ENCODE measurements at places on chromosomes 2 and 18.
A peak's percentile ranks its signal among the peaks of the same experiment; 100 is the strongest.

- no peak for DNase-seq
These were observed 76.2 kb downstream of the FMNL2 start for GRCh38 chr2:152411154-152411553.

- no peak for DNase-seq
These were observed 78.1 kb downstream of the ZNF516 start for GRCh38 chr18:76416911-76417310.

DNA sequence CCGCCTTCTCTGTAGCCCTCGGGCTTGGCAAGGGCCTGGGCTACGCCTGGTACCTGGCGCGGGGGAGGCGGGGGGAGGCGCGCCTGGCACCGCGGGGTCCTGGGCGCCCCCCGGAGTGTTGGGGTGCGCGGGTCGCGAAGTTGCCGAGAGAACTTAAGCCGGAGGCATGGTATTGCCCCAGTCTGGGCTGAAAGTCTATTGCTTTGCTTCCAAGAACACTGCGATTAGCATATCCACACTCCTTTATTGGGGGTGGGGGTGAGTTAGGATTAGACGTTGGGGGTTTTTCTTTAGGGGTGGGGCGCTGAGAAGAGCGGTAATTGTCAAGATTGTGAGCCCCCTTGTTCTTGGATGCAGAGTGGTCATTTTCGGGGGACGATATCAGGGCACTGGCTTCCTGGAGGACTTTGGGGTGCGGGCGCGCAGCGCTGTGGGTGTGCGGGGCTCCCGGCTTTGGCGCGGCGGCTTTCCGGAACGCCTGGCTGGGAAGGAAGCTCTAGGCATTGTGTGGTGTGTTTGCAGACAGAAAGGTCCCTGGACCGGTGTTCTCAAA is 798 bp downstream of the TANC1 start:
- no peak for DNase-seq

DNA sequence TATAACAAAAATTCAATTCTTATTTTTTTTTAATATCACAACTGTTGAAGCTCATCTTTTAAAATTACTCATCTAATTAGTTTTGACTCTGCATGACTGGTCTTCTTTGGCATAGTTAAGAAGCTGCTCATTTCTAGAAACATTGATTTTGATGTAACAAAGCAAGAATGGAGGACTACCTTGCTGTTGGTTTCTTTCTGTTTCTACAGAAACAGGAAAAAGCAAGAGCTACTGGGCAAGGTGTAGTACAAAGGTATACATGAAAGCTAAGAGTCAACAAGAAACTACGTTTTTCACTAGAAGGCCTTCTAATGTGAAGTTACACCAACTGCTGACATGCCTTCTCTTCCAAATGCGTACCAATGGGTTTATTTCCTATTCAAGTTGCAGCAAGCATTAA is 90.6 kb upstream of the SYT4 start:
- DNase-seq: no peak

DNA sequence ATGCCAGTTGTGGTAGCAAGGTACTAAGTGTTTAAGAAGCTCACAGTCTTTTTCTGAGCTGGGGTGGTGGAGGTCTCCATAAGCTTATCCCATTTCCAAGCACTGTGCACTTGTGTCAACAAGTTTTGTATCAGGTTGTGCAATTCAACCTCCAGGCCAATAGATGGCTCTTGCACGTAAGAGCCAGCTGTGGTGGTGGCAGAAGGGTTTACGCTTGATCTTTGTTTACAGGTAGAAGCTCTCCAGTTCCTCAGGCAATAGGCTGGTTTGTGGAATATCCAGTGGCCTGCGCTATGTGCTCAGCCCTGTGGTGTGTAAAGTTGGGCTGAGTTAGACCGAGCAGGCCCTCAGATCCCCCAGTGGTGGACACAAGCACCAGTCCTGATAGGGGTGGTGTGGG is 89.7 kb upstream of the CNTNAP5 start:
- DNase-seq: no peak

- DNase-seq: no peak
These were observed 8.2 kb downstream of the MXD1 start for GRCh38 chr2:69923116-69923515.

- DNase-seq: no peak
These were observed 108.4 kb downstream of the MEP1B start for GRCh38 chr18:32298171-32298667.

DNA sequence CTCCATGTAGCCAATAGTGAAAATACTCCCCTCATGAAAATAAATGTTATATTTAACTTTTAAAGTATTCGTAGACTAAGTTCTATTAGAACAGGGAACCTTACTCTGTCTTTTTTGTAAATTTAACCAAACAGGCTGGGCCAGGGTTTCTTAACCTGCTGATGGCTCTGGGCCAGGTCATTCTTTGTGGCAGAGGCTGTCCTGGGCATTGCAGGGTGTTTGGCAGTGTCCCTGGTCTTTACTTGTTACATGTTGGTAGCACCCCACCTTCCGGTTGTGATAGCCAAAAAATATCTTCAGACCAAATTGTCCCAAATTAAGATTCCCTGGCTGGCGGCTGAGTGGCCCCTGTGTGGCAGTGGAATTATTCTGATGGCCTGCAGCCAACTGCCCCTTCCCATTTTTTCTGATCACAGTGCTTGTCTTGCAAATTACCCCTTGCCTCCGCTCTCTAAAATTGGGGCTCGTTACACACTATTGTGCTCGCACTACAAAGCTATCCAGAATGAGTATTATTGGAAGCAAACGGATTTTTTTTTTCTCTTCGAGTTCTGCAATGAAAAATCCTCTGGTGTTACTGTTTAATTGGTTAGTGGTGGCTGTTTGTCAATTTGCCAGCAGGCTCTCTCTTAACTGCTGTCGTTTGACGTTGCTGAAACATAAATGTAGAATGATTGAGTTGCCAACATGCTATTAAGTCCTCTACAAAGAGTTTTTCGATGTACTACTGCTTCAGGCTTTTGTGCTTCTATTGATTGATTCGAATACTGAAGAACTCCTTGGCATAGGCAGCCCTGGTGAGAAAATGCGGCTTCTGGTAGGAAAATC is 216.9 kb downstream of the SH3RF3 start:
- DNase-seq: no peak

DNA sequence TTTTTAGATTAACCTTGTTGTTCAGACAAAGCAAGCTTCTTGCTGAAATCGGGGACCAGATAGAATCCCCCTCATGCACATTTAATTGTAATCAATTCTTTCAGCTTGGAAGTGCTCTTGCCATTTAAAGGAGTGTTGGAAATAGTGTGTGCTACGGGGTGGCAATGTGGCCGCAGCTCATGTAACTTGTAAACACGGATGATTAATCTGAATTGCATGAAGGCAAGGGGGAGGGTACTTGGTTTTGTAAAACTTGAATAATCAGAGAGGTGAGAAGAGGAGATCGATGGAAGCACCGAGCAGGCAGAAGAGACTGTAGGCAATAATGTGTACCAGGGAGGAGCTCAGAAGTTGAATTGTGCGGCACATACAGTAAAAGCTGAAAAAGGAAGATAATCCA is 273.5 kb downstream of the PTGR3 start:
- DNase-seq: no peak

DNA sequence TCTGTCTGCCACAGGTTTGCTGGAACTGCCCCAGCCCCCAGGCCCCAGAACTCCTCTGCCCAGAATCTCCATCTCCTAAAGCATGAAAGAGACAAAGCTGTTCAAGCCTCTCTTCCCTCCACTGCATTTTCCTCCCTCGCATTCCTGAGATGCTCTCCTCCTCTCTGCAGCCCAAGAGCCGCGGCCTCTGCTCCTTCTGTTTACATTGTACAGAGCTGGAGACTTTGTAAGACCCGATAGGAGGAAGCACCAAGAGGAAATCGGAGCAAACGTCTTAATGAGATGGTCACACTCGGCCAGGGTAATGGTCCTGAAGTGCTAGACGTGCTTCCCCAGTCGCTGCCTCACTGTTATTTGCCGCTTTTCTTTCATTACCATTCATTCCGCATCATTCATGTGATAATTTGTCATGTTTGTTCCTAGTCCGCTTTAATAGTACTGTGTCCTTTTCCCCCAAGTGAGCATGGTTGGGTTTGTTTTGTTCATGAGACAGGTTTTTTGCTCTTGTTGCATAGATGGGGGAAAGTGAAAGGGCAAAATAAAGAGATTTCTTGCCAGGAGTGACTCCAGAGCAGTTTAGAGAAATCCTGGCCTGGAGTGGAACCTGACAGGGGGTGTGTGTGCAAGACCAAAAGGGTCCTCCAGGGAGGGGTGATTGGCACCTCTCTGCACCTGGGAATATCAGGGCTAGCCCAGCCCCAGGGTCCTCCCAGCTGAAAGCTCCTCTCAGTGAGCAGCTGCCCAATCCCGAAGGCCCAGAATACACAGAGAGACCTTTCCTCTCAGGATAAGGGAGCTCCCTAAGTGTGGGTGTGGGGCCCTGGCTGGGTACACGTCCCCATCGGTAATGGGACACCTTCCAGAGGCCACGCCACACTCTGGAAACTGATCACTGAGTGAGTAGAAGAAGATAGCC is 44.9 kb upstream of the ID2 start:
- no peak for DNase-seq

DNA sequence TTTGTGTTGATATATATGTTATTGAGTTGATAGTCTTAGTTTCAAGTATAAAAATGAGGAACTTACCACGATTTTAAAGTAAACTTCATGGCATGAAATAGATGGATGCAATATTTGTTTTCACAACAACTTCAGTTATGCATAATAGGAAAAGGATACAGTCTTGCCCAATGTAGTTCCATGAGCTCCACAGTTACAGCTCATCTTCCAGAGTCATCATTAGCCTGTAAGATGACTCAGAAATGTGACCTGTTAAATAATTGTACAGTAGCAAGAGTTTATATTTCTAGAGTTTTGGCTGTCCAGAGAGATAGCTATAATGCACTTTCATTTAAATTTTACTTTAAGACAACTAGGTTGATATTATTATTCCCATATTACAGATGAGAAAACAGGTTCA is 80.9 kb upstream of the ARHGAP28 start:
- no peak for DNase-seq

DNA sequence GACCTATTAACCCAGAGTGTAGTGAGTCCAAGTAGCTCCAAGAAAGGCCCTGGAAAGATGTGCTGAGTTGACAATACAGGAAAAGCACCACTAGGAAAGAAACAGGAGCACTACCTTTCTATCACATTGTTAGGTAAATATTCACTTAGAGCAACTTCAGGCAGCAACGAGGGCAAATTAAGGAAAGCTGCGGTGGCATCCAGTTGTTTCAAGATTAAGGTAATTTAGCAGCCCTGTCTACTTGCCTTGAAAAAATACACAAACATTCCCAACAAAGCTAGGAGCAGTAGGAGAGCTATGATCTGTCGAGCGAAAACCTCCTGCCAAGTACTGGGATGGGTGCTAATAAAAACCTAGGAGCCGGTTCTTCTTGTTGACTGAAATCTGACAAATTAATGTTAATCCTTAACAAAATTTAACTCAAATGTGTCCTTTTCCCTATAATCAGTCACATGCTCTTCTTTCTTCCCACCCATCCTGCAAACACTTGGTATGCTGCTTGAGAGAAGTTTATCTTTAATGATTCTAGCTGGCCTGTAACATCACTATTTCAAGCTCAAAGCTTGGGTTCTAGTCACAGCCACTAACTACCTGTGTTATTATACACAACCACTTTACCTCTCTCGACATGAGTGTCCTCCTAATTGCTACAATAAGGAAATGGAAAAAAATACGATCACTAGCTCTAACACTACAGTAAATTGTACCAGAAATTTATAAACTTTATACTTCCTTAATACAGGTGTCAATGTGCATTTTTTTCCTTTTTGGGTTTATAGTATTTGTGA is 2.0 kb downstream of the ACAA2 start:
- no peak for DNase-seq

- DNase-seq: no peak
These were observed 19.8 kb upstream of the EFHD1 start for GRCh38 chr2:232613538-232614134.

DNA sequence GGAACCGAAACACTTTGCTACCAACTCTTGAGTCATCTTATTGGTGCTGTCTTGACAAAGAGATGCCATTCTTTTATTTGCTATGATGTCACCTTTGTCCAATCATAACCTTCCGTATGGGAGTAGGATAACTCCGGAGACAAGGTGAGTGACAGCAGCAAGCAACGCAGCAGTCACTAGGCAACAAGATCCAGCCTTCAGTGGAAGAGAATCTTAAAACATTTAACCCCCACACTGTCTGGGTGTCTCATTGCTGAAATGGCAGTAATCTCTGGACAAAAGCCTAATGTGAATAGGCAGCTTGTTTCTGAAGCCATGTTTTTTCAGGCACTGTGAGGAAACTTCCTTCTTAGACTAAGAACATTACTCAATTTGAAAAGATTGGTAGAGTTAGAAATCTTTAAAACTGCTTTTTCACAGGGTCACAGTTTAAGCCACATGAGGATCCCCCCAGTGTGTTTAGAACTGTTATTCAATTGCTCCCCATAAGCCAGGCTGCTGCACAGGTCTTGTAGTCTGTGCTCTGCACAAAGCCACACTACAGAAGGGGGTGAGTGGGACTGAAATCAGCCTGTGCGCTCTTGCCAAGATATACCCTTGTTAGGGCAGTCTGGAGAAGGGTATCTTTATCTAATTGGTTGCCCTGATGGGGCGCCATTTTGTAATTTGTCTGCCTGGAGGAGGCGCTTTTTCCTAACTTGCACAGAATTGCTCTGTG is 131.5 kb upstream of the STON1 start:
- DNase-seq: no peak

DNA sequence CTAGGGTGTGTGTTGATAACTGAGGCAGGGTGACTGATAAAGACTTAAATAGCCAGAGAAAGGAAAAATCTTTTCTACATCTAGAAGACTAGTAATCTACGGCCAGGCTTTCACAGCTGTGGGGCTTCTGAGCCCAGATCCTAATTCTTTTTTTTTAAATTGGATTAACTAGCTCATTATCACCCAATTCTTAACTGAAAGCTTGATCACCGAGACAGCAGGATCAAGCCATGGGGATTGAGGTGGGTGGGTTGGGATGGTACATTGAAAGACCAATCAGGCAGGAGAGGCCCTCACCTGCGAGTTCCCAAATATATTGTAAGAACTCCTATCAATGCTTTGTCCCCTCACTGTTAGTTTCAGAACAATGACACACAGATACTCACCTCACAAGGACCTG is 20.0 kb upstream of the NFE2L2 start:
- no peak for DNase-seq

DNA sequence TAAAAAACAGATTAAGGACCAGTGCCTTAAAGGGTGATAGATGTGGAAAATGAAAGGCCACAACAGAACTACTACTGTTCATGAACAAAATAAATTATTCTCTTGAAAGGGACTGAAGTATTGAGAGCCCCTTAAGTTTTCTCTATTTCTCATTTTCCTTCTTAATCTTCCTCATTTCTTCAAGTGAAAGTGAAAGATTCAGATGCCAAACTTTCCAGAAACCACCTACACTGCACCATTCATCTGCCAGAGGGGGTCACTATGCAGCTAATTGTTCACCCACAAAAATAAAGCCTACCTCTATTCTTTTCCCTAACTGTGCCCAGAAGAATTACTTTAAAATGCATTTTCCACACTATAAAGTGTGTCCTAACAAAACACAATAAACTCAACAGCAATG is 140.1 kb downstream of the NR4A2 start:
- no peak for DNase-seq

GRCh38 chr2:33366473-33366872 is 110.0 kb upstream of the RASGRP3 start:
- peak; percentile 26 for DNase-seq

GRCh38 chr2:236562434-236562833 is 7.2 kb upstream of the ACKR3 start:
- DNase-seq: no peak

All from T-helper 2 cell treated with Interferon-gamma antibody and Interleukin-4, amounts not matched to agents 5 μg/mL and 100 μg/mL, for 36 hours (primary cell).